ENCODE measurements at places on chromosomes 2 and 18. TPM values are rescaled to one million over a fixed set of nuclear protein-coding genes. Genes with fewer than 3 reads are reported as not detected.

DNA sequence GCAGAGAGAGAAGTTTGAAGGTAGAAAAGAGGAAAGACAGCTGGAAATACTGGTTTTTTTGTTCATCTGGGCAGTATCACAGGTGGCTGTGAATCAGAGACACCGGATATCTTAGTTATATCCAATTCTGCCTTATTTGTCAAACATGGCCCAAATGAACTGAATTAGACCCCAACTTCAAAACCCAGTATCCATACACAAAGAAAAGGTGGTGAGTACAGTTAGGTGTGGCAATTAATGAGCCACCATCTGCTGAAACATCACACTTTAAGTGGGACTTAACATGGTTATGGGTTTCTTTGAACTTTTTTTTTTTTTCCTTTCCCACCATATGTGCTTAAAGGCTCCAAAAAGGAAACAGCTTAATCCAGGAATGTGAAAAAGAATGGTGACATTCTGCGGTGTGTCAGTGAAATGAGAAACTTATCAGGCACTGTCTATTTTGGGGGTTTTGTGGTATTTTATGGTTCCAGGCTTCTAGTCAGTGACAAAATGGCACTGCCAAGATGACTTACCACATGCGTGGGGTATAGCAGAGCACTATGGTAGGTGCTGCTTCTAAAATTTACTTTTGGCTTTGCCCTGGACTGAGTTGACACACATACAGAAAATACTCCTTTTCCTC lies 5.0 kb upstream of the TMEM178A start:
- DNase-seq = no peak

The INHBB gene
- total RNA-seq = 0.14 TPM

DNA sequence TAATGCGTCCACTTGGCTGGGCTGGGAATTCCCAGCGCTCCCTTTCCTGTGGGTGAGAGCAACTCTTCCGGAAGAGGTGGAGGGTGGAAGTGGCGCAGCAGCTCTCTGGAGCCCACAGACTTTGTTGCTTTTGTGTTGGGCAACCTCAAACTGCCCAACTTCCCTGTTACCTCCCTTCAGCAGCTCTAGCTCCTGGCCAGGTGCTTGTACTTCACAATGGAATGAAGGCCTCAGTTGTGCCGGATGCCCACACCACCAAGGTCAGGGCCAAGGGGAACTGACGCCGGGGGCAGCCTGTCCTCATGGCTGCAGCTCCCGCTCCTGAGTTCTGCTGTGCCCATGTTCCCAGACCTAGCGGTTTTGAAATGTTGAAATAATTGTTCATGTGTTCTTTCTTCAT lies 322.9 kb downstream of the GALR1 start:
- DNase-seq = no peak

GRCh38 chr2:239370876-239371725 lies 29.7 kb downstream of the HDAC4 start:
- DNase-seq = no peak

DNA sequence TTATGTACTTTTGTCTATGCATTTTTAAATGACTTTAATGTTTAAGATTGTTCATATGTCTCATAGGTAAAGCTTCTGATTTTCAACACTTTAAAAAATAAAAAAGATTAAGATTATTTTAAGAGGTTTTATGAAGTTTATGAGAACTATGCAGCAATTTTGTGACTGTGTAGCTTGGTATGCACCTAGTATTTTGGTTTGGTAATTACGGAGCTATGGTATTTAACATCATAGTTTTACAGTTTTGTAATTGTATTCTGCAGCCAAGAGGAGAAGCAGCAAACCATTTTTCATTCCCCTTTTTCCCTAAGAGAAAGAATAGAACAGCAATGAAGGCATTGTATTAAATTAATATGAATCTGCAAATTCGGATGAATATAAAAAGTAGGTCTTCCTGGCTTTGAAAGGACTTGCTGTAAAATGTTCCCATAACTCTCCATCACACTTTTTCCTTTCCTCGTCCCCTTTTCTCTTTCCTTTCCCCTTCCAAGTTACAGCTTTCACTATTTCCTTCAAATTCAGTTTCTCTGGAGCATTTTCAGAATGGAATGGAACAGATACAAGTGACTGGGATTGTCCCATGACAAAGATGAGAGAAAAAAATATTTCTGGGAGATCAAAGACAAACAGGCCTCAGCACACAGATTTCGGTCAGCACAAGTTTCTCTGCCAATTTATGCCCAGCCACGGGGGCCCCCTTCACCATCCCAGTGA lies 26.1 kb upstream of the PIEZO2 start:
- DNase-seq = no peak

- DNase-seq = peak; percentile 79
These were observed 140.0 kb downstream of the MEIS1 start for GRCh38 chr2:66574701-66575624.

GRCh38 chr2:227606476-227606875 lies 7.8 kb downstream of the SCYGR2 start:
- DNase-seq = no peak

DNA sequence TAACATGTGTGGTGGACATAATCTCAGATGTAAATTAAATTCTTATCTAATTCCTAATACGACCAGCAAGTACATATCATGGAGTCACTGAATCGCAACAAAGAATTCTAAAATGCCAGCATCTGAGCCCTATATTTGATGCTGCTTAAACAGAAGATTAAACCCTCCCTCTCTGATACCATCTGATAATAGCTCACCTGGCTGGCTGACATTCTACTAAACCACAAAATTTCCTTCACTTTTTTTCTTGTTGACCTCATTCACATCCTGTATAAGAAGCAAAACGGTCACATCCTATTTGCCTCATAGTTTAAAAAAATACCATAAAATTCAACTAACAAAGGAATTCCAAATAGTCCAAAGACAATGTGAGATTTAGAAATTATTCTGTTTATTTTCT lies 371.6 kb upstream of the SLC8A1 start:
- DNase-seq = no peak

- no peak for DNase-seq
These were observed 124.3 kb downstream of the XRCC5 start for GRCh38 chr2:216233281-216233995.

- DNase-seq = no peak
These were observed 291.6 kb downstream of the ZNF385B start for GRCh38 chr2:179569831-179570233.

The GREB1 gene
- 31.9 TPM for total RNA-seq

- DNase-seq = no peak
These were observed 30.9 kb downstream of the HTR2B start for GRCh38 chr2:231093933-231094332.

DNA sequence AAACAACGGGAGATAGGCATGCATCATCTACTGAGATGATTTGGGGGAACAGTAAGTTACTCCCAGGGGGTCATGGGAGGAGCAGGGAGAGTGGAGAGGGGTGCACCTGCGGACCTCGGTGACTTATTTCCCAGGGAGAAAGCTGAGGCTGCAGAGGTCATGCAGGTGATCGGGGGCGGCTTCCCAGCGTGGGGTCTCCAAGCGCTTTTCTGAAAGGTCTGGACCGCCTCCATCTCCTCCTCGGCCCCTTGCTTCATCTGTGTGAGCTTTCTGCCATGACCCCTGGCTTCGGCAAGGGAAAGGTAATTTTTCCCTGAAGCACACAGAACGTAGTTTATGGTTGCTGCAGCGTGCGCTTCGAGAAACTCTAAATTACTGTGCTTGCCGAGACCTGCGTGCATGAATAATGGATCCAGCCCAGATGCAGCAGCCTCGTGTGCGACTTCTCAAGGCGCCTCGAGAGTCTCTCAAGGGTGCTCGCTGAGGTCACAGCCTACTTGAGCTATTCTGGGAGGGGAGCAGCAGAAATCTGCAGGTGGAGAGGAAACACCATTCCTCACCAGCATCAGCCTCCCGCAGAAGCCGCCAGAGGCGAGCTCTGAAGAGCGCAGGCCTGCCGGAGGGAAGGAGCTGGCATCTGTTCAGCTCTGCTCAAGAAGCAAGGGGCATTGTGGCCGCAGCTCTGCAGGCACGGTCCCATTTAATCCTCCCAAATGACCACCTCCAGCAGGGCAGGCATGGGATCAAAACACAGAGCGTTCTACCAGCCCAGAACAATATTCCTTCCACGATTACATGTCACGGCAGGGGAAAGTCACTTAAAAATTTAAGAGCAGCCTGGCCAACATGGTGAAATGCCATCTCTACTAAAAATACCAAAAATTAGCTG lies 308.4 kb upstream of the MYT1L start:
- no peak for DNase-seq

The DTNA gene
- total RNA-seq = 16.9 TPM

Data from WTC11 (cell line).